Stimulated activated CD8-positive, alpha-beta memory T cell treated with anti-CD3 and anti-CD28 coated beads, Interleukin-15, amount 100 ng/mL, for 4 hours (primary cell): ENCODE measurements at places on chromosomes 6 and 20.

GRCh38 chr6:160427312-160428068, 79.3 kb downstream of the SLC22A3 start:
- no peak for DNase-seq

DNA sequence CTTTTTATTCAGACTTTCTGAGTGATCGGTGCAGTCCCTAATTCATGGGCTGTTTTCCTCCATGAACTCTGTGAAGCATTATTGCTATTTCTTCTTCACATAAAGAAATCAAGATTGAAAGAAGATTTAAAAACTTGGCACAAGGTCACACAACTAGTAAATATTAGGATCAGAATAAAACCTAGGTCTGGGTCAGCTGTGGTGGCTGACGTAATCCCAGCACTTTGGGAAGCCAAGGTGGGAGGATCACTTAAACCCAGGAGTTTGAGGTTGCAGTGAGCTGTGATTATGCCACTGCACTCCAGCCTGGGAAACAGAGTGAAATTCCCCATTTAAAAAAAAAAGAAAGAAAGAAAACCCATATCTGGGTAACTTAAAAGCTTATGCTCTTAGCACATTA, 1.4 kb downstream of the ZSCAN9 start:
- no peak for DNase-seq

GRCh38 chr20:63769891-63770474, 30.4 kb downstream of the SLC2A4RG start:
- DNase-seq: no peak

GRCh38 chr20:10221021-10221420, 2.4 kb downstream of the SNAP25 start:
- DNase-seq: no peak

GRCh38 chr20:38260025-38260377, 534 bp downstream of the KIAA1755 start:
- DNase-seq: no peak
